Activated CD4-positive, CD25-positive, alpha-beta regulatory T cell treated with anti-CD3 and anti-CD28 coated beads, Interleukin-2, amount 50 U/mL, for 16 hours (primary cell): ENCODE measurements at places on chromosomes 12 and 14.

- no peak for DNase-seq
These were observed 51.6 kb upstream of the ABCC9 start for GRCh38 chr12:21992823-21993222.

GRCh38 chr12:43675048-43675904 is 83.3 kb downstream of the PUS7L start:
- no peak for DNase-seq

- no peak for DNase-seq
These were observed 21.0 kb downstream of the NDUFA12 start for GRCh38 chr12:94982456-94982855.

- no peak for DNase-seq
These were observed 21.7 kb downstream of the MGST1 start for GRCh38 chr12:16369156-16369555.

- DNase-seq: no peak
These were observed 1.7 kb downstream of the ORAI1 start for GRCh38 chr12:121628037-121628436.

GRCh38 chr12:89655841-89656240 is 52.8 kb downstream of the ATP2B1 start:
- no peak for DNase-seq

- no peak for DNase-seq
These were observed 368.0 kb downstream of the TMEM121 start for GRCh38 chr14:105894125-105894977.
